Frontal cortex (tissue), 4 donors: ENCODE measurements at places on chromosomes 5 and 9.

GRCh38 chr5:54080831-54081230 lies 229.5 kb downstream of the ARL15 start:
- no peak for DNase-seq

DNA sequence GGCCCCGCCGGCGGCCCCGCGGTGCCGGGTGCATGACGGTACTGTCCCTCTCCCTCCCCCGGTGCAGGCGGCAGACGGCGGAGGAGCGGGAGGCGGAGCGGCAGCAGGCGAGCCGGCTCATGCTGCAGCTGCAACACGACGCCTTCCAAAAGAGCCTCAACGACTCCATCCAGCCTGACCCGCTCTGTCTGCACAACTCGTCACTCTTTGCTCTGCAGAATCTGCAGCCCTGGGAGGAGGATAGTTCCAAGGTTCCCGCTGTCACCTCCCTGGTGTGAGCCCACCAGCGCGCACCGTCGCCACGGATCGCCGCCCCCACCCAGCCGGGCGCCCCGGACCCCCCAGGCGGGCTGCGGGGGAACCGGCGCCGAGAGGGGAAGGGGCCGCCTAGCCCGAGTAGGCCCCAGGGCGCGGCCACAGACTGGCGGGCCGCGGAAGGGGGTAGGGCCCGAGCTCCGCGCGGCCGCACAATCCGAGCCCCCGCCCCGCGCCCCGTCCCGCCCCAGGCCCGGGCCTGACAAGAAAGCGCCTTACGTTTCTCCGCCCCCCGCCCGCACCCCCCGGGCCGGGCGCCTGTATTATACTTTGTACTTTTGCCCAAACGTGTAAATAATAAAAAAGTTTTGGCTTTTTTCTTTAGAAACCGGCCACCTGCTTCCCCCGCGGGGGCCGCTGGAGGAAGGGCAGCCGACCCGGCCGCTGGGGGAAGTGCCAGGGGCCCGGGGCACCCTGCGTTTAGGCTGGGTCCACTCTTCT lies 2.5 kb downstream of the TLX3 start:
- peak; percentile 66 for DNase-seq

GRCh38 chr5:37742111-37742510 lies 97.7 kb downstream of the GDNF start:
- no peak for DNase-seq

DNA sequence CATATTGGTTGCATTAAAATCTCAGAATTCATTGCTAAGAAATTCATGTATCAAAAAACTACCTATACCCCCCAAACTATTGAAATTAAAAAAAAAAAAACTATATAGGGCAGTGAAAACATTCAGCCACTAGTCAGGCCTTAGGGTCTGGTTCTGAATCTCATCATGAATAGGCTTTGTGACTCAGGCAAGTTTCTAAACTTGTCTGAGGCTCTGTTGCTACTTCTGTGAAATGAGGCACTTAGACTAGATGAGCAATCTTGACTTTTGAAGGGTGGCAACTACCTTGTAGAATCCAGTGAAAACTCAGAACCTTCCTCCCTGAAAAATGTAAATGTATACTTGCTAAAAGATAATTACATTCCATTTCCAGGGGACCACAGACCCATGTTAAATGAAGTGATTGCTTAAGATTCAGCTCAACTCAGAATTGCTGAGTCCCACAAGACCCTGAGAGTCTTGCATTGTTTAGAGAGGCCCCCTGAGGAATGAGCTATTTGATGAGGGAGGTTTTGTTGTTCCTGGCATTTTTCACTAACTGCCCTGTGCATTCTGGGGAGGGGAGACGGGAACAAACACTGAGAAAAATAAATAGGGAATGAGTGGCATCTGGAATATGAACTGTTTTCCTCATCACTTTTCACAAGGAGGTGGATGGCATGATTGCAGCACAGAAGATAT lies 29.5 kb downstream of the RAI14 start:
- DNase-seq = no peak
